ENCODE measurements at places on chromosomes 1 and 21. TPM values are rescaled to one million over a fixed set of nuclear protein-coding genes. Genes with fewer than 3 reads are reported as not detected.

- no peak for DNase-seq
- H3K27ac ChIP-seq, result no peak overlapping the region
- H3K36me3 ChIP-seq, result no peaks in the 10 kb centered on the region
- H3K27me3 ChIP-seq, result no peaks in the 10 kb centered on the region
- H3K4me1 ChIP-seq, result no peaks in the 10 kb centered on the region
Observed at GRCh38 chr1:29047142-29047541, 76.6 kb downstream of the TMEM200B start.

- DNase-seq, result no peak
- H3K27me3 ChIP-seq, result no peaks in the 10 kb centered on the region
- H3K4me3 ChIP-seq, result no peak overlapping the region
- H3K4me1 ChIP-seq, result no peaks in the 10 kb centered on the region
Observed at GRCh38 chr1:226481133-226481532, 67.4 kb upstream of the STUM start.

- no peak overlapping the region for H3K4me3 ChIP-seq
- H3K36me3 ChIP-seq, result no peaks in the 10 kb centered on the region
- H3K27me3 ChIP-seq, result no peaks in the 10 kb centered on the region
- no peaks in the 10 kb centered on the region for H3K4me1 ChIP-seq
- peak; percentile 27 for DNase-seq
Observed at GRCh38 chr1:43822040-43822690, 111.4 kb upstream of the ARTN start.

The LCE1F gene
- total RNA-seq, result not detected

DNA sequence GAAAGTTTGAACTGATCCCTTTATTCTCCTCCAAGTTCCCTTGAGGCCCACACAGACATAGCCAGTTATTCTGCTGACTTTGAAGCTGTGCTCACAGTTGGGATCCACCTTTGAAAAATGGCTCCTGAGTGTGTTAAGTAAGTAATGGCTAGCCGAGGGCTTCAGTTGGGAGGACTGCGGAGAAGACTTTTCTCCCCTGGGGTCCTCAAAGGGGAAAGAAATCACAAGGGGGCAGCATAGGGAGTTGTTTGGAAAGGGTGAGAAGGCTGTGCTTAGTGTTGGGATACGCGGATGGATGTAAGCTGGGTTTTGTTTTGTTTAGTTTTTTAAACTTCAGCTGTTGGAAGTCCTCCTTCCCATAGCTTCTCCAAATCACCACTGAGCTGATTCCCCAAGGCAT is 8.3 kb downstream of the PGM1 start:
- H3K27me3 ChIP-seq, result no peaks in the 10 kb centered on the region
- no peaks in the 10 kb centered on the region for H3K36me3 ChIP-seq
- peaks cover 7% of the 10 kb centered on the region for H3K4me1 ChIP-seq
- peak; percentile 46 for DNase-seq
- no peak overlapping the region for H3K4me3 ChIP-seq

The OR2L3 gene
- not detected for total RNA-seq
